ENCODE measurements at places on chromosomes 4 and X.

- DNase-seq: no peak
Measured at GRCh38 chr4:24686866-24687692, 102.7 kb upstream of the DHX15 start.

DNA sequence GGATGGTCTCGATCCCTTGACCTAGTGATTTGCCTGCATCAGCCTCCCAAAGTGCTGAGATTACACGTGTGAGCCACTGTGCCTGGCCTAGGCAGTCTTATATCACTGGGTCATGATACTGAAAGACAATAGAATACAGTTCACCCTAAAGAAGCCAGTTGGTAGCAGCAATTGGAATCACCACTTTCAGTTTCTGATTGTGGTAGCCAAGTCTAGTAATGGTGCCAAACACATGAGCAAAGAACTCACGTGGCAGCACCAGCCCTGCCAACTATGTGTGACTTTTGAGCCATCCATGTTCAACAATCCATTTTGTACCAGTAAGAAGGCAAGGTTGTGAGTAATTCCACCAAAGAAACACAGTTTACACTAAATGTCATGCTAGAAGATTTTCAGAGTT lies 548.4 kb downstream of the KLHL13 start:
- DNase-seq: no peak

DNA sequence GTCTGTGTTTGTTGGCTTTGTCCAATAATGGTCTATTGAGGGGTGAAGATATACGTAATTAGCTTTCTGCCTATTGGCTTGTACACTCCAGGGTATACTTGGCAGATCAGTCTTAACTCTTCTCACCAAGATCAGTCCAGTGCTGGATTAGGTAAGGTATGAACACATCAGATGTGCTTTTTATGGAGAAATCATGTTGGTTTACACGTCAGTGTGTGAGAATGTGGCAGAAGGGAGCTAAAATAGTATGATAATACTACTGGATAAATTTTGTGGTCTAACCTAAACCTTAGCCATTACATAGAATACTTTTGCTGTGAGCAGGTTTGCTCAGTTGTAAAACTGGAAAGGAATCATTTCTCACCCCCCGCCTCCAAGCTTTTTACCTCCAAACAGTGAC lies 4.2 kb downstream of the PDHA1 start:
- no peak for DNase-seq

DNA sequence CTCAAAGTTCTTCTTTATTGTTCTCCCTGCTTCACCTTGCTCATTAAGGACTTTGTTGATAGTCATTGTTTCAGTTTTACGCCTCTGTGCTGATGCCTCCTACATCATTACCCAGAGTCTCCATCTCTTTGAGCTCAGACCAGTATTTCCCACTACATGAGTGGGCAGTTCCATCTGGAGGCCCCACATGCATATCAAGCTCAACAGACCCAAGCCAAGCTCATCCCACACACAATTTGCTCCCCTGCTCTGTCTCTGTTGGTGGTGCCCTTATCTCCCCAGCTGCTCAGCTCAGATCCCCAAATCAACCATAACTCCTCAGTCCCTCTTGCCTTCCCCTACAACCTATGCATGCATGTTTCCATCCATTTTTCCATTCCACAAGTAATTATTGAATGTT lies 85.1 kb upstream of the EFNB1 start:
- no peak for DNase-seq

Measured in DMS 273 treated with DMSO at 0.1 percent for 48 hours (cell line).